Fibroblast of upper back skin (primary cell): ENCODE measurements at places on chromosomes 16 and 17.

- peak; percentile 63 for DNase-seq
Observed at GRCh38 chr17:18093616-18094408, 6.1 kb downstream of the DRG2 start.

GRCh38 chr16:86755571-86756006 lies 177.2 kb downstream of the FOXL1 start:
- DNase-seq: peak; percentile 31

- DNase-seq: no peak
Observed at GRCh38 chr17:8474826-8475225, 39.1 kb downstream of the NDEL1 start.

DNA sequence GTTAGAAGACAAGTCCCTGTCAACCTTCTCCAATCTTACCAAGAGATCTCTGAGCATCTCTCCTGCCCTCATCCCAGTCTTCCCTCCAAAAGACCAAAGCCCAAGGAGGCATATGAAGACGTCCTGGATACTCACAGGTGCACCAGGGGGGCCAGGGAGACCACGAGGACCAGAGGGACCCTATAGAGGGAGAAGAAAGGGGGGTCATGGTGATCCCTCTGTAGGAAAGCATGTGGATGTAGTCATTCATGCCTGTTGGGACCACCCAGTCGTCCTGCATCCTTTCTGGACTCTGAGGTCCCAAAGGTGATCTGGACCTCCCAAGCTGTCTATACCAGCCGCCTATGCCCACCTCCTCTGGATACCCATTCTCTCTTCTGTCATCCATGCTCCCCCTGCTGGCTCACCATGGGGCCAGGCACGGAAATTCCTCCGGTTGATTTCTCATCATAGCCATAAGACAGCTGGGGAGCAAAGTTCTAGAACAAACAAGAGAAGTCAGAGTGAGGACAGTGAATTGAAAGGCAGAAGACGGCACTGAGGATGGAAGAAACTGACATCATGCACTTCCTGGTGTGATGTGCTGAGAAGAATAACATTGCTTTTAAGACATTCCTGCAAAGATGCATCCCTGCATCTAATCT lies 3.3 kb downstream of the COL1A1 start:
- peak; percentile 61 for DNase-seq

DNA sequence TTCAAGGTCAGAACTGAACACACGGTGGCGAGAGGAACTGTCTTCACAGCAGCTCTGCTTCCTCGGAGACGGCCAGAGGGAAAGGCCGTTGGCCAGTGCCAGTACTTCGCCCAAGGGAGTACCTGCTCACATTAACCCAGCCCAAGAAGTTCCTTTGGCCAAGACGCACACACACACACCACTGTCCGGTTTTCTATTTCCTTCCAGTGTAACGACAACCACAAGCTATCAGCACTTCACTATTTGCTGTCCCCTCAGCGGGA lies 744 bp upstream of the GGNBP2 start:
- DNase-seq: no peak

GRCh38 chr17:32350666-32351418 lies 885 bp downstream of the ZNF207 start:
- peak; percentile 59 for DNase-seq

- DNase-seq: peak; percentile 28
Observed at GRCh38 chr16:47132308-47132707, 11.4 kb downstream of the NETO2 start.

DNA sequence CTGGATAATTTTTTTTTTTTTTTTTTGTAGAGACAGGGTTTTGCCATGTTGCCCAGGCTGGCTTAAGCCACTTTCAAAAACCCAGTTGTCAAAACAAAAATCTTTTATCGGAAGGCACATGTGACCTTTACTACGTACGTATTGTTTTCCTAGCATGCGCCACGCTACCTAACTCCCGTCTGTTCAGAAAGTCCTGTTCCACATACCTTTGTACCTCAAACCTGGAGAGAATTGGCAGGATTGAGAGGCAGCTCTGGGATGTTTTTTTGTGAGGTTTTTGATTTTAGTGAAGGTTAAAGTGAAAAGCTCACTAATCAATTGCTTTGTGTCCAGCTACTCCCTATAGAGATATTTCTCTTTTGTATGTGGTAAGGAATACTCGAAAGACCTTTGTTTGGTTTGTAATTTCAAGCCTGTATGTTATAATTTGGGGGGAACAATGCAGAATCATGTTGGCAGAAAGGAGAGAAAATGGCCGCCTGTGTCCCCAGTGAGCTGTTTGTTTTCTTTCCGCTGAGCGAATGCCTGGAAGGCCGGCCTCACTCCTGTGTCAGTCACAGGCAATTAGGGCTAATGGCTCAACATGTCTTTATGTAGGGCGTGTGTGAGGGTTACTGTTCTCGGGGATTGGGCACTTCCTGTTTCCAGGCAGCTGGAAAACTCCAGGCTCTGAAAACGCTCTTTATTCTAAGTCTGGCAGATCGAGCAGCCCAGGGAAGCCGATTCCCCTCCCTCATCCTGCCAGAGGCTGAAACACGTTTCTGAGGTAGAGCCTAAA lies 60.8 kb upstream of the CLEC18A start:
- DNase-seq: peak; percentile 67

DNA sequence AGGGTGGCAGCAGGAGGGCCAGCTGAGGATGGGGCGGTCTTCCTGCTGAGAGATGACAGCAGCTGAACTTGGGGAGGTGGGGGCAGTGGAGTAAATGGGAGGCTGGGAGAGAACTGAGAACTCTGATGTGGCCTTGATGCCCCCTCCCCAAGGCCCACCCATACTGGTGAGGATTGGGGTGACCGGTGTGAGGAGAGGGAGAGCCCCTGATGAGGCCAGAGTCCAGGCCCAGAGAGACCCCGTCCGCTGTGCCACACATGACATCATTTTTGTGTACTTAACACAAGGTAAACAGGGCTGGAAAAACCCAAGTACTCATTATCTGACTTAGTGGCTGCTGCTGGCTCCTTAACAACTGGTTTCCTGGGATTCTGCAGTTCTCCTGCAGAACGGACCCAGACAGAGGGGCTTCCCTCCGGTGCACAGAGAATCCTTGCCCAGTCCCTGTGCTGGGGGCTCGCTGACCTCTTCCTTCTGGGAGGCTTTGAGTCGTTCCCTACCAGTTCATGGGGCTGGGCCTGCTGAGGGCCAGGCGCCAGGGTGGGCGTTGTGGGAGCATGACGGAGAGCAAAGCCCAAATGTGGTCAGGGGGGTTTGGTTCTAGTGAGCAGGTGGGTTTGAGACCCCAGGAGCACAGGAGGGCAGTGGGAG lies 207.6 kb downstream of the RAB11FIP4 start:
- DNase-seq: no peak

GRCh38 chr16:69345923-69346322 lies 5.7 kb downstream of the TMED6 start:
- DNase-seq: no peak

GRCh38 chr17:76427501-76428231 lies 25.3 kb downstream of the UBE2O start:
- DNase-seq: peak; percentile 33

GRCh38 chr17:80981062-80981902 lies 10.4 kb upstream of the CHMP6 start:
- DNase-seq: no peak

DNA sequence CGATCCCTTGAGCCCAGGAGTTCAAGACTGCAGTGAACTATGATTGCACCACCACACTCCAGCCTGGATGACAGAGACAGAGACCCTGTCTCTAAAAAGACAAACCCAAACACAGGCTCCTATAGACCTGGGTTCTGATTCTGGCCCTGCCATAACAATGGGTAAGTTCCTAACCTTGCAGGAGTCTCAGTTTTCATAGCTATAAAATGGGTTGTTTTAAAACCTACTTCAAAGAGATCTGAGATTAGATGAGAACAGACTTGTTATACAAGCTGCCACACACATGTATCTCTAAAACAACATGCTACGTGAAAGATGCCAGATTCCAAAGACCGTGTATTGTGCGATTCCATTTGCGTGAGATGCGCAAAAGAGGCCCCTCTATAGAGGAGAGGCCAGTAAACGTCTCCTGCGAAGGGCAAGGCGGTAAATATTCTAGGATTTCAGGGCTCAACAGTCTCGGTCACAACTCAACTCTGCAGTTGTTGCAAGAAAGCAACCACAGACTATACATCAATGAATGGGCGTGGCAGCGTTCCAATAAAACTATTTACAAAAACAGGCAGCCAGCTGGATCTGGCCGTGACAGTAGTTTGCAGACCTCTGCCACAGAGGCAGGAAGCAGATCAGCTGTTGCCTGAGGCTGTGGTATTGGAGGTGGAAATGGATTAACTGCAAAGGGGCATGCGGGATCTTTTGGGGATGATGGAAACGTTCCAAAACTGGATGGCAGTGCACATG lies 5.9 kb downstream of the CORO7 start:
- DNase-seq: peak; percentile 91

DNA sequence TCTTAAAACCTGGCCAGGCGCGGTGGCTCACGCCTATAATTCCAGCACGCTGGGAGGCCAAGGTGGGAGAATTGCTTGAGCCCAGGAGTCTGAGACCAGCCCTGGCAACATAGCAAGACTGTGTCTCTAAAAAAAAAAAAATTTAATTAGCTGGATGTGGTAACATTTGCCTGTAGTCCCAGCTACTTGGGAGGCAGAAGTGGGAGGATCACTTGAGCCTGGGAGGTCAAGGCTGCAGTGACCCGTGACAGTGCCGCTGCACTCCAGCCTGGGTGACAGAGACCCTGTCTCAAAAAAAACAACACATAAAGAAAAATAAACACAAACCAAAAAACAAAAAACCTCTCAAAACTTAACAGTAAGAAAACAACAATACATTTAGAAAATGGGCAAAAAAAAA lies 106.3 kb downstream of the SMG6 start:
- no peak for DNase-seq

DNA sequence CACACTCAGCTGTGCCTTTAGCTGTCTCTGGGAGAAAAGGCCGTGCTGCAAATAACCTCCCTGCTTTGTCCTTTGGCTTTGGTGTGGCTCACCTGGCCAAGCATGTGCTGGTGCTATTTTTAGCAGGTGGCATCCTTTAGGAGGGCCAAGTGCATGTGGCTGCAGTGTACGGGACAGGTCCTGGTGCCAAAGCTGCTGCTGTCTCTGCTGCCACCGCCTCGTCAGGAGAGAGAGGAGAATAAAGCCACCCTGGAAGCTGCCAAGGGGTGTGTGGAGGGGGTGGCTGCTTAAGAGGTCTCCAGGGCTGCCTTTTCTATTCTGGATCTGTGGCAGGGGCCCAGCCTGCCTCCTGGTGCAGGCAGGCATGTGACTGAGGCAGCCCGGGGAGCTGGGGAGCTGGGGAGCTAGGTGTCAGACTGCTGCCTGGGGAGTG lies 6.2 kb downstream of the AKAP1 start:
- no peak for DNase-seq

DNA sequence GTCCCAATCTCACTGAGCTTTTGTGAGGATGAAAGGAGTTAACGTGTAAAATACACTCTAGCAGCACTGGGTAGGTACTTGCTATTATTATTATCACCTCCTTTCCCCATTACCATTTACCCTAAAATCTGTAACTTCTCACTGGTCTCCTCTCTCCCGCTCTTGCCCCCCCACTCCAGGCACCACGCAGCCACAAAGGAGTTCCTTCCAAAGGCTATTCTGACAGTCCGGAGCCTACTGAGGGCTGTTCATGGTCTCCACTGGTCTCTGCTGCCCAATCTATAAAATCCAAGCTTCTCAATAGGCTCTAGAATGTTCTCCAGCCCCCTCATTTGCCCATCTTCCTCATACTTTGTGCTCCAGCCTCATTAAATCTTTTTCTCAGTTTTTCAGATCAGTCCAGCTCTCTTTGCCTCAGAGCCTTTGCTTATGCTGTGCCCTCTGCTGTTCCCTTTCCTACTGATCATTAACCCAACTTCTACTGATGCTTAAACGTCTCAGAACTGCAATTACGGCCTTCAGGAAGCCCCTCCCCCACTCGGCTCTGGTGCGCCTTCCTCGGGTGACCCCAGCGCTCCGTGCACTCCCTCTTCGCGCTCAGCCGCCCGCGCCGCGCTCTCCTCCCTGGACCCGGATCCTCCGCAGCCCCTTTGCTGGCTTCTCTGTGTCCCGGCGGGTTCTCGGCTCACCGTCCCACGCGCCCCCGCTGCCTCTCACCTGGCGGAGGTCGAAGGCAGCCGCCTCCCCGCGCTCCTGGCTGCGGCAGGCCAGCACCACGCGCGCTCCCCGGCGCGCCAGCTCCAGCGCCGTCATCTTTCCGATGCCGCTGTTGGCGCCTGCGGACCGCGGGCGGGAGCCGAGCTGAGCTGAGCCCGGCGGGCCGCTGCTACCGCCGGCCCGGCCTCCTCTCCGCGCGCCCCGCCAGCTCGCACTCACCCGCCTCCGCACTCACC lies 737 bp downstream of the DHRS13 start:
- no peak for DNase-seq

DNA sequence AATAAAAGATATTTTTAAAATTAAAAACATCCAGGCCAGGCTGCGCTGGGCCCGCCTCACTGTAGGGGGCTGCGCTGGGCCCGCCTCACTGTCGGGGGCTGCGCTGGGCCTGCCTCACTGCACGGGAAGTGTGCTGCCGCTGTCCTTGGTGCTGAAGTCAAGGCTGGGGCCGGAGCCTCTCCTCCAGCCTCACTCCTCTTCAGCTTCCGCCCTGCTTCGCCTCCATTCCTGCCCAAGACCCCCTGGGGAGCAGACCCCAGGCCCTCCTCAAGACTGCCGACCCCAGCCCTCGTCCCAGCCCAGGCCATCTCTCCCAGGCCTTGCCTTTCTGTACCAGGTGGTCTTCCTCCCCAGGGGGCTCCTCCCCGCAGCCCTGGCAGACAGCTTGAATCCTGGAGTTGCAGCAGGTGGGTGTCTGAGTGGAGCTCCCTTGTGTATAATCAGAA lies 26.2 kb downstream of the ENDOV start:
- peak; percentile 47 for DNase-seq

- no peak for DNase-seq
Observed at GRCh38 chr17:8806253-8806925, 7.2 kb upstream of the MFSD6L start.

DNA sequence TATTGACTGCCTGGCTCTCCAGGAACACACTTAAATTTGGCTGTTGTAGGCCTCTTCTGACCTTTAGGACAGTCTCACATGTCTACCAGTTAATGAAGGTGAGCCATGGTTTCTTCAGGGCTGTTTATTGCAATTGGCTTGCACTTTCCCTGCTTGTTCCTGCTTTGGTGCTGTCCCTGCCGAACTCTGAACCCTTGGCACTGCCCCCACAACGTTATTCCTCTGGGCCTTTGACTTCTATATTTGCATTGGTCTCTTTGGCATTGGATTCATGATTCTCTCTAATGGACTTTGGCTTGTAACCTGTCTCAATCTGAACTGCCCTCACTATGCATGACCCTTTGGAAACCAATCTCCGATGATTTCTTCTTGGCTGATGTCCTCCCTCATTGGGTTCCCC lies 299.4 kb downstream of the UTP18 start:
- no peak for DNase-seq

GRCh38 chr17:60685437-60685836 lies 7.8 kb downstream of the BCAS3 start:
- no peak for DNase-seq

GRCh38 chr17:73474370-73474988 lies 162.7 kb upstream of the CDC42EP4 start:
- peak; percentile 60 for DNase-seq
